ENCODE measurements at places on chromosomes 7 and 10.

- DNase-seq = no peak
Observed at GRCh38 chr7:71558806-71559613, 427.1 kb downstream of the GALNT17 start.

DNA sequence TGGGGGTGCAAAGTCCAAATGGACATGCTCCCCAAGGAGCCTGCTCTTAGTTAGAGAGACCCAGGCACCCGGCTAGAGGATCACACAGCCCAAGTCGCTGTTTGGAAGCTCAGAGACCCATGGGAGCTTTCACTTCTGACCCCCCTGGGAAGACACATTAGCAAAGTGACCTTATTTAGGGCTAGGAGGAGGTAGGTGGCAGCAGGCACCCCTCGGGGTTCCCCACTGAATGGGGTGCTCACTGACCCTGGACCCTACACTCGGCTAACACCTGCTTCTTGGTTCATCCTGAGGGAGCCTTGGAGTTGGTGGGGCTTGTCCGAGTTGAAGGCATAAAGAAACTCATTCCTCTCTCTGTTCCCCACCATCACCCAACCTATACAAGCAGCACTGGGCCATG is 27.1 kb upstream of the HABP2 start:
- no peak for DNase-seq

DNA sequence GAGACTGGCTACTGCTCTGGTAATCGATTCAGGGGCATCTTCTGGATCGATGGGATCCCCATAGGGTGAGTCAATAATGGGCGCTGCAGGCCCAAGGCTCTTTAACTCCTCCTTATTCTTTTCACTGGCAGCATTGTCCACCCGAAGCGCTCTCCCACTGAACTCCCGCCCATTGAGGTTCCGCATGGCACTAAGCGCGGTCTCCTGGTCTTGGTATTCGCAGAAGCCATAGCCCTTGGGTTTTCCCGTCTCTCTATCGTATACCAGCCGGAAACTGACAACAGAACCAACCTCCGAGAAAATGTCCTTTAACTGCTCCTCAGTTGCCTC is 285 bp downstream of the CSTF2T start:
- DNase-seq = no peak

GRCh38 chr10:115860182-115861107 is 412.6 kb downstream of the GFRA1 start:
- no peak for DNase-seq

DNA sequence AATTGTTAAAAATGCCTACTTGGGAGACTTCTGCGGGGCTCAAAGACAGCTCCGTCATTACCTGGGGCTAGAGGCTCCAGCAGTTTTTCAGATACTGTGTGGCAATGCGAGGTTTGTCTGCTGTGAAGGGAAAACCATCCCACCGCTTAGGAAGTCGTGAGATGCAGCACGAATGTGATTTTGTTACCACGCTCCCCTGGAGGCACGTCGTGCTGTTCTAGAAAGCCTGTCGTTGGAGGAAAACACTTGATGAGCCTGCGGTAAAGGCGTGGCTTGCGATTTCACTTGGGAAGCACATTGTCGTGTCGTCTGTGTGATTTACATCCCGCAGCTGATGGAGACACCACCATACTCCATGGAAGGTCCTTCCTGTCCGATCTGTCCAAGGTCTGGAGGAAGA is 39.3 kb downstream of the CAMK1D start:
- no peak for DNase-seq

- DNase-seq = no peak
Observed at GRCh38 chr10:122521011-122521410, 39.5 kb upstream of the DMBT1 start.

DNA sequence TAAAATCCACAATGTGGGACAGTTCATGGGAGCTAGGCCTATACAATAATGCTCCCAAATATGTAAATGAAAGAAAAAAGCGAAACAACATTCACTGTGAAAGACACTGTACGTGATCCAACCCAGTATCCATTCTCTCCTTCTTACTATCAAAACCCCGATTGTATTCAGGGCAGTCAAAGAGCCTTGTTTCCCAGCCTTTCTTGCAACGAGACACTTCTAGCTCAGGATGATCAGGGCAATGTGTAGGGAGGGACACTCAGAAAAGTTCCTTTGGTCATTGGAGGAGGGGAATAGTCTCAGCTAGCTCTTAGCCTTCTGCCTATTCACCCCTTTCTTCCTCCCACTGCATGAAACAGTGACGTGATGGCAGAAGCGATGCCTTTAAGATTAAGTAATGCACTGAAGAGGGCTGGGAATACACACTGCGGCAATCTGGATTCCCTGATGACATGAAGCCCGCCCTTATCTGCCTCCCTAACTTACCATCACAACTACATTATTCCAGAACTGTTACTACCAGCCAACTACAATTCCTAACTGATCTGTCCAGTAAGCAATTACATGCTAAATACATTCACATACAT is 27.3 kb downstream of the UBE2H start:
- no peak for DNase-seq

- no peak for DNase-seq
Observed at GRCh38 chr7:48094861-48095293, 5.8 kb downstream of the UPP1 start.

DNA sequence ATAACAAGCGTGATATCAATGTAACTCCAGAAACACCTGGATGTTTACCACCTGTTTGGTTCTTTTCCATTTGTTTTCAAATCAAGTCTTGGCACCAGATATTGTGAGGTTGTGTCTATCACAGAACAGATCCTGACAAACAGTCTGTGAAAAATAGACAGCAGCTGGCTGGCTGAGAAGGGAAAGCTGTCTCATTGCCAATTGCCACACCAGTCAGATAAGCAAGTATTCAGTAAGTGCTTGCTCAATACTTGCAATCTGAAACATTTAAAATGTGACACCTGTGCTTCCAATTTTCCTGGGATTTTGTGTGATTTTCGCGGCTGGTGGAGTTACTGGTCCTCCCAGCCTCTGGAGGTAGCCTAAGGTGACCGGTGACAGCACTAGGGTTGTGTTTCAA is 147.9 kb upstream of the MYO3A start:
- no peak for DNase-seq

DNA sequence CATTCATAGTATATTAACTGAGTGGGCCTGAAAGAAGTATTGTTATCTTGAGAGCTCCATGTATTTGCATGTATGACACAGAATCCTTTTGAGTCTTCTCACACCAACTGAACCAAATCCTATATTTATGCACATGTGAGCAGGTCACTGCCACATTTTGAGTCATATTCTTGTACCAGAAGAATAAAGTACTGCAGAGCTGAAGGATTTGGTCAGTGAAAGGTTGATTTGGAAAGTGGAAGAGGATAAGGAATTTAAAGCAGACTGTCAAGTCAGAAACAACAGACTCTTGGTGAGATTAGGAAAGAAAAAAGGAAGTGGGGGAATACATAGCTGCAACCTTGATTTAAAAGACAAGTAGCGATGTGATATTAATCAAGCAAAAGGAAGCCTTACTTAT is 121.8 kb downstream of the ARID5B start:
- no peak for DNase-seq

DNA sequence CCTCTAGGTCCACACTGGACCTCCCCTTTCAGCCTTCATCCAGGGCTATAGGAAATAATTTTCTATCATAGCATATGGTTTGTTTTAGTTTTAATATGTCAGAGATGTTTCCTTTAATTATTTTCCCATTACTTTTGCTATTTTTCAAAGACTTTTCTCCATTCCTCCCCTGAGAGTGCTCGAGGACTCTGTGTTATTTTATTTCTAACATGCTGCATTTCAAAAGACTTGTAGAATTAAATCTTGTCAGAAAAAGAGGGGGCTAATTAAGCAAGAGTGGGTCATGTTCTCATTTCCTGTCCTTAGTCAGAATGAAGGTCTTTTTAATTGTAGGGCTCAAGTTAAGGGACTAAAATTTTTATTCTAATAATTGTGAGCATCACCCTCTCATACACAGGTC is 71.6 kb upstream of the CTTNBP2 start:
- no peak for DNase-seq

- no peak for DNase-seq
Observed at GRCh38 chr10:79331709-79332108, 15.6 kb upstream of the PPIF start.

- DNase-seq = no peak
Observed at GRCh38 chr10:79027147-79028055, 41.4 kb upstream of the ZMIZ1 start.

DNA sequence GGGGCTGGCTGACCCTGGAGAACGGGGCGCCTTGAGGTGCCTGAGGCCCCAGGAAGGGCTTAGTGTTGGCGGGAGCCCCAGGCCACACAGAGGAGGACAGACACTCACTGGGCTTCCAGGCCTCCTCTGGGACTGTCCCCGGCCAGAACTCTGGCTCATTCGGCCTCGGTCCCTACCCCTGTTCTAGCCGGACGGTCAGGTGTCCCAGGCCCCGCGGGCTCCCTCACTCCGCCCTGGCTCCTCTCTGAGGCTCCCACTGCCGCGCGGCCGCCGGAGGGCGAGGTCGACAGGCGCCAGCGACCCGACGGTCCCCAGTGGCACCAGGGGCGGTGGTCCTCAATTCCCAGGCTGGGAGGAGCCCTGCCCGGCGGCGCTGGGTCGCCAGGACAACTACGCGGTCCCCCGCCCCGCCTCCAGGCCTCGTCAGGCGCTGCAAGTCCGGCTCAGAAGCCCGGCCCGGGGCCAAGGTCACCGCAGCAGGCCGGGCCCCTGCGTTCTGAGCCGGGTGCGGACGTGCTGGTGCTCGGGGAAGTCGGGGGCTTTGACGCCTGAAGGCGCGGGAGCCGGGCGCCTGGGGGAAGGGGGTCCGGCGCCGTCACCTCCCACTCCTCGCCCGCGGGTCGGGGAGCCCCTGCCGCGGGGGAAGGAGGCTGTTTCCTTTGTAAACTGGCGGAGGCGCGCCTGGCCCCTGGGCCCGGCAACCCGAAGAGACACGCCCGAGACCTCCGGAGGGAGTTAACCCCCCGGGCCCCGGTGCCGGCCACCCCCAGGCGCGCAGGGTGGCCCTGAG is 1.1 kb upstream of the PWWP2B start:
- DNase-seq = no peak

DNA sequence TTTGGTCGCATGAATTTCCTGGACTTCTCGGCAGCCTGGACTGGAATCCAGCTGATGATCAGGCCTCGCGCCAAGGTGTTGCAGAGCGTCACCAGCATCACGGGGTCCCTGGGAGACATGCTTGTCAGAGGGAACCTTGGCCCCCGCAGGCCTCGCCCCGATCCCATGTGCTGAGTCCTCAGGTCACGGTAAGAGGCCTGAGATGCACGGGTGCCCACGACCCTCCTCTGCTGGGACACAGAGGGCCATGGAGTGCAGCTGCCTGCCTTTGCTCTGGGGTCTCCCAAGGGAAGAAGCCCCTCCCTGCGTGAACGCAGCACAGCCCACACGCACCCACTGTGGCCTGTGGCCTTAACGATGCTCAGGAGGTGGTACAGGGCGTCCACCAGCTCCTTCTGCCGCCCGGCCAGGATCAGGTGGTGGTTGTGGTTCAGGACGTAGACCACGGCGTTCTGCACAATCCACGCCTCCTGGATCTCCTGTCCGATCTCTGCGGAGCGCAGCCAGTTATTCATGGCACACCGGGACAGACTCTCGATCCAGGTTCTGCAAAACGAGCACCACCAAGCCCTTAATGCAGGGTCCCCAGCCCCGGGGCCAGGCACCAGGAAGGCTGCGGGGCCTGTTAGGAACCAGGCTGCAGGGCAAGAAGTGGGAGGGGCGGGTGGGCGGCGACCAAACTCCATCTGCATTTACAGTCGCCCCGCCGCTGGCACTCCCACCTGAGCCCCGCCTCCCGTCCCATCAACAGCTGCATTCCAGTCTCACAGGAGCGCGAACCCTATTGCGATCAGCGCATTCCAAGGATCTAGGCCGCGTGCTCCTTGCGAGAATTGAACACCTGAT is 29.4 kb downstream of the CFAP46 start:
- DNase-seq = no peak

- no peak for DNase-seq
Observed at GRCh38 chr7:16430133-16430532, 8.8 kb upstream of the CRPPA start.

DNA sequence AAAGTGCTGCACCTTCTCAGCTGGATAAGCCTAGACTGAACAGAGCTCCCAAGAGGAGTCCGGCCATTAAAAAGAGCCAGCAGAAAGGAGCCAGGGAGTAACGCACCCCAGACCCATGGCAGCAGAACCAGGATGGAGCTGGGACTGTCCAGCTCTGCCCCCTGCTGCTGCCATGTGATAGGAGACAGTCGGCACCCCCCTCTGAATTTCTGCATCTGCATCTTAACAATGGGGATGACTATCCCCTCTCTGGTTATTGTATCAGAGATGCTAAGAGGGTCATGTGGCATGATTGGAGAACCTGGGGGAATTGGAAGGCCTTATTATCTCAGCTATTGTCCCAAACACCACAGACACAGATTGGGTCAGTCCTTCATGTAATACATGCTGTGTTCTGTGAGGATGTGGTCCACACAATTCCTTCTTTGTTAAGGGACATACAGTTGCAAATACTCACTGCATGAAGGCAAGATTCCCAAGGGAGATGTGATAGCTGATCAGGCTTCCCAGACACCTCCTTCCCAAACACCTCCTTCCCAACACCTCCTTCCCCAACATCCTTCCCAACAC is 29.3 kb downstream of the PLEKHS1 start:
- DNase-seq = no peak

GRCh38 chr7:94374231-94374630 is 20.5 kb upstream of the COL1A2 start:
- DNase-seq = no peak

DNA sequence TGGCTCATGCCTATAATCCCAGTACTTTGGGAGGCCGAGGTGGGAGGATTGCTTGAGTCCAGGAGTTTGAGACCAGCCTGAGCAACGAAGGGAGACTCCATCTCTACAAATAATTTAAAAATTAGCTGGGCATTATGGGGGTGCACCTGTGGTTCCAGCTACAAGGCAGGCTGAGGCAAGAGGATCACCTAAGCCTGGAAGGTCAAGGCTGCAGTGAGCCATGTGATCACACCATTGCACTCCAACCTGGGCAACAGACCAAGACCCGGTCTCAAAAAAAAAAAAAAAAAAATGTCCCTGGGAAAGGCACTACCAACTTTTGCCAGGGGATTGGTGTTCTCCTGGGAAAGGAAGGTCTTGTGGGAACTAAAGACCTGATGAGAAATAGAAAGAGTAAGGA is 134.2 kb upstream of the AUTS2 start:
- DNase-seq = no peak

GRCh38 chr7:114740095-114740494 is 181.8 kb upstream of the MDFIC start:
- DNase-seq = no peak

DNA sequence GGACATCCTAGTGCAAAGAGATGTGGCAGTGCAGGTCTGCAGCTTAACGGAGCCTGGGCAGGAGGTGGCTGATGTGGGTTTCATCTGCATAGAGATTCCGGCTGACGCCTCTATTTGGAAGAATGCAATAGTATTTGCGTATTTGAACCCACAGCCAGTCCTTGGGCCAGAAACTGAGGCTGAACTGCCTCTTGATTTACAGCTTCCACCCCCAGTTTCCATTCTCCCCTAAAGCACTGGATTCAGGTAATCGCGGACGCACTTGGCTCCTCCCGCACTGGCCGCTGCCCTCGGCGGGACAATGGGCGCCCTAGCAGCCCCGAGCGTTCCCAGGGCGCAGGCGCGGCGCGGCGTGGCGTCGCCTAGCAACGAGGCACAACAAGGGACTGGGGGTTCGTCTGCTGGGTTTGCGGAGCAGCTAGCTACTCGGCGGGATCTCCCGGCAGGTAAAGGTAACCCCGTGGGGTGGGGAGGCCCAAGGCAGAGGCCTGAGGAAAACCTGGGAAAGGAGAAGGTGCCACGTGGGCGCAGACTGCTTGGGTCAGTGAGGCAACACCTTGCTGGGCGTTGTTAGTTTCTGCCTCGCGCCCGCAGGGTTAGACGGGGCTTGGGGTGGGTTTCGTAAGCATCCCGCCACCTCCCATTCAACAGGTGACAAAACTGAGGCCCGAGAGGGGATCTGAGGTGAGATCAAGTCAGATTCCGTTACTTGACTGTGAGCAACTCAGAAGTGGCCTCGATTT is at the start of gene ARMC3:
Gene ARMC3, plus strand, starts transcription at position 393 of the 743 bp plus-strand sequence. CDS start 3,944 bp downstream, outside the sequence.
- DNase-seq = no peak

Measured in NCI-H1048 (cell line).